ENCODE measurements at places on chromosomes 6 and 20.

- DNase-seq = peak; percentile 60
Measured at GRCh38 chr20:3276680-3277015, 37.7 kb upstream of the SLC4A11 start.

- no peak for DNase-seq
Measured at GRCh38 chr6:151784441-151785214, 22.9 kb upstream of the ESR1 start.

DNA sequence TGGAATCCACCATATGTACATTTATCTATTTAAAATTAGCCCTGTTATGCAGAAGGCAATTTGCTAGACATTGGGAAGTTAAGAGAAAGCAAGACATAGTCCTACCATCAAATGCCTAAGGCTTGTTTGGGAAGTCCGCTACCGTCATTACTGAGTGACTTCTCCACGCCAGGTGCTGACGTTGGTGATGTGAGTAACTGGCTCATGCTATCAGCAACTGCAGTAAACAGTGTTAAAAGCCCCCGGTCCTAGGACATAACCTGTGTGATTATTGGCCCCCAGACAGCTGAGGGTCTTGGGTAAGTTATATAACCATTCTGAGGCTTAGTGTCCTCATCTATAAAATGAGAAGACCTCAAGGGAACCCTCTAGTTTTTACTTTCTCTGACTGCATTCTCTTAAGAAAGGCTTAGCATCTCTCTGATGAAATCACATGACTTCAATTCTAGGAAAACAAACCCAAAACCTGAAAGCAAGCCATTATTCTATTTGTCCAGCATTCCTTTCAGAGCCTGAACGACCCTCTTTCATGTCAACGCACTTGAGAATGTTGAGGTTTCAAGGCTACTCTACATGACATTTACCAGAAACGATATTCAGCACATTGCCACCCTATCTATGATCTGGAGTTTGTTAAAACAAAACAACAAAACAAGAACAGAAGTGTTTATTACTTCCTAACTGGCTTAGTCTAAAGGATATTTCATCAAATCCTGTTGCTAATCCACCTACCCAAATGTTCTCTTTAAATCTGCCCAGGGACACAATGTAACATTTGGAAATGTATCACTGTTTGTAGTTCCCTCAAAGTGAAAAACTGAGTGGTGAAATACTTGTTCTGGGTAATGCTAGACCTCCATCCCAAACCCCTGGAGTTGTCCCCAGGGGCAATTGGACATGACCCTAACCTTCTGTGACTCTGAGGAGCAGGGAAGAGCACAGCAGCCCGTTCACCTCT is 133.8 kb downstream of the BTBD3 start:
- DNase-seq = no peak

DNA sequence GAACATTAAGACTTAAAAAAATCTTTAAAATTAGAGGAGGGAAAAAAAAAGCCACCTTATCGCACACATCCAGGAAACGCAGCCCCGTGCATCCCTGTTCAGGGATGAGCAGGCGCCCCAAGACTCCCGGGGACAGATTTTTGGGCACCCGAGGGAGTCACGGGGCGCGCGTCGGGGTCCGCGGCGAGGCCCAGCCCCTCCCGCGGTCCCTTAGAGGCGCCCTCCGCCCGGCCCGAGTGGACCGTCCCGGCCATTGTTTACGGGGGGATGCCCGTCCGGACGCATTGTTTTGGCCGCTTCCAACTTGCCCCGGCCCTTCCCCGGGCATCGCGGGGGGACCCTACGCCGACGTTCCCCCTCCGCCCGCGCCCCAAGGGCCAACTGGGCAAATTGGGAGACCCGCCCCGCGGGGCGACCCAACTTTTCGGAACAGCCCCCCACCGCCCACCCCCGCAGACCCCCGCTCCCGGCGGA is 610 bp downstream of the ZNF217 start:
- DNase-seq = peak; percentile 34

GRCh38 chr6:45278367-45278766 is 49.8 kb upstream of the RUNX2 start:
- no peak for DNase-seq

DNA sequence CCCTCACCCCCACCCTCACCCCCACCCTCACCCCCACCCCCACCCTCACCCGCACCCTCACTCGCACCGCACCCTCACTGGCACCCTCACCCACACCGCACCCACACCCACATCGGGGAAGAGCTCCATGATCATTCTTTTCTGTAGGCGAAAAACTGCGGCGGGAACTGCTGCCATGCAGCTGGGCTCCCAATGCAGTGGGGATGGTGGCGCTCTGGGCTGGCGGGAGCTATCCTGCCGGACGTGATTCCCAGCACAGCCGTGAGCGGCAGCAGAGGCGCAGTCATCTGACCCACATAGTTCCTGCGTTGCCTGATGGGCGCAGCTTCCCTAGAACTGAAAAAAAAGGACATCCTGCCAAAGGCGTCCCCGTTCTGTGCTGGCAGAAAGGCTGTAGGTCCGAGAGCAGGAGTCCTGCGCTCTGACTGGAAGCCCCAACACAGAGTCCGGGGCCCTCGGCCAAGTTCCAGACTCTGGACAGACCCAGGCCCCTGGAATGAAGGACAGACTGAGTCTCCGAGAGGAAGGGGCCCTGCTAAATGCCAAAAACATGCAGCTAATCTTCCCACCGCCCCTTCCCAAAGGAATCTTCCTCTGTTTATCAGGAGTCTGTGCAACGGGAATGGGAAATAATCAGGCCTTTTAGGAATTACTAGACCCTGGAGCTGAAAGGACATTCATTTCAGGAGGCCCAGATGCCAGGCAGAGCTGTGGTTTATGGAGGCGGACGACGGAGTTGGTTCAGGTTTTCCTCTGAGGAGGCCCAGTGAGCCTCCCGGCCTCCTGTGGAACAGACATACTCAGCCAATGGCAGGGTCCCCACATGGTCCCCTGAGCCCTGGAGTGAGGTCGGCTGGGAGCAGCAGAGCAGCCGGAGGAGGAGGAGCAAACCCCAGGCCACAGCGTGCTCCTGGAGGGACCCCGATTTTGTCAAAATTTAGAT is 14.1 kb upstream of the TCFL5 start:
- peak; percentile 88 for DNase-seq

- DNase-seq = peak; percentile 64
Measured at GRCh38 chr20:9301129-9302090, 213.0 kb upstream of the LAMP5 start.

DNA sequence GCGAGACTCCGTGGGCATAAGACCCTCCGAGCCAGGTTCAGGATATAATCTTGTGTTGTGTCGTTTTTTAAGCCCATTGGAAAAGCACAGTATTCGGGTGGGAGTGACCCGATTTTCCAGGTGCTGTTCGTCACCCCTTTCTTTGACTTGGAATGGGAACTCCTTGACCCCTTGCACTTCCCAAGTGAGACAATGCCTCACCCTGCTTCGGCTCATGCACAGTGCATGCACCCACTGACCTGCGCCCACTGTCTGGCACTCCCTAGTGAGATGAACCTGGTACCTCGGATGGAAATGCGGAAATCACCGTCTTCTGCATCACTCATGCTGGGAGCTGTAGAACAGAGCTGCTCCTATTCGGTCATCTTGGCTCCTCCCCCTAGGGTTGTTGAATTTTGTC is 307.7 kb upstream of the DEFB115 start:
- DNase-seq = no peak

GRCh38 chr20:588476-588875 is 21.6 kb downstream of the TCF15 start:
- DNase-seq = peak; percentile 89

DNA sequence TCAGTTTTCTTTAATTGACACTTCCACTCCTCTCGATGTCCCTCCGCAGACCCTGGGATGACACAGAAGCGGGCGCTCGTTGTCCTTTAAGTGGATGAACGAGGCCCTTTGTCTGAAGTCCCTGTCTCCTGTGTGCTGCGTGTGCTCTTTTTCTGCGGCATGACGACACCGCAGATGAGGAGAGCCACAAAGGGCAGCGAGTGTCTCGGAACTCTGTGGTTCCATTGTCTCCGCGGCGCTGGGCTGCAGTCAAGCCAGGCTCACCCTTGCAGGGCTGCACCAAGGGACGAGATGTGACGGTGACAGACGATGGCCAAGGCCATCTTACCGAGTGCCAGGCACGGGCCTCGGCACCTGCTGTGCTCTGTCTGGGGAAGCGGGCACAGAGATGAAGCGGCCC is 10.6 kb downstream of the PRR18 start:
- DNase-seq = no peak

- no peak for DNase-seq
Measured at GRCh38 chr20:57948180-57948955, 238.6 kb upstream of the PMEPA1 start.

DNA sequence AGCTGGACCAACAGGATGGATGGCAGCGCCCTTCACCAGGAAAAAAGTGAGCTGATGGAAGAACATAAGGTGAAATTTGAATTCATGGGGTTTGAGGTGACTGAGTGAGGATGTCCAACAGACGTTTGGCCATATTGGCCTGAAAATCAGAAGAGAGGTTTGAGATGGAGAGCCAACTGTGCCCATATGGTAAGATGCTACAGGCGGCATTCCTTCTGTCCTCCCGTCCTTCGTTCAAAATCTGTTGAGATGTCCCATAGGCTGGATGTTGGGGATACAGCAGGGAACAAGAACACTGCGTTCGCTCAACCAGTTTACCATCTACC is 468 bp upstream of the CMTR1 start:
- DNase-seq = no peak

- DNase-seq = no peak
Measured at GRCh38 chr6:123763904-123764303, 39.8 kb upstream of the NKAIN2 start.

- DNase-seq = no peak
Measured at GRCh38 chr20:49029203-49029602, 16.9 kb upstream of the CSE1L start.

GRCh38 chr20:59291740-59292383 is 8.5 kb upstream of the EDN3 start:
- no peak for DNase-seq

GRCh38 chr6:116476002-116476678 is 15.0 kb downstream of the CALHM6 start:
- DNase-seq = peak; percentile 10

DNA sequence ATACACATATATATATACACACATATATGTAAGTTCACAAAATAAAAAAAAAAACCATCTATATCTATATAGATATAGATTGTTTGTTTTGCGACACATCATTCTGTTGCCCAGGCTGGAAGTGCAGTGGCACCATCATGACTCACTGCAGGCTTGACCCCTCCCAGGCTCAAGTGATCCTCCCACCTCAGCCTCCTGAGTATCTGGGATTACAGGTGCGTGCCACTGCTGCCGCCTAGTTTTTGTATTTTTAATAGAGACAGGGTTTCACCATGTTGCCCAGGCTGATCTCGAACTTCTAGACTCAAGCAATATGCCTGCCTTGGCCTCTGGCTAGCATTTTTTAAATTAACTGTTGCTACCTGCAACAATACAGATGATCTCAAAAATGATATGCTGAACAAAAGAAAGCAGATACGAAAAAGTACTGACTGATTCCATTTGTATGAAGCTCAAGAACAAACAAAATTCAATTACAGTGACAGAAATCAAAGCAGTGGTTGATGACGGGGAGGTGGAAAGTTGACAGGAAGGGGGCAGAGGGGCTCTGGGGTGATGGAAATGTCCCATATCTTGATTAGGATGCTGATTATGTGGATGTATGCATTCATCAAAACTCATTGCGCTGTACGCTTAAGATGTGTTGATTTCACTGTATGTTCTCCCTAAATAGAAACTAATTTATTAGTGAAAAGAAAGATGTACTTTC is 49.6 kb downstream of the ATXN1 start:
- DNase-seq = peak; percentile 41

GRCh38 chr6:5657684-5658430 is 348.9 kb downstream of the NRN1 start:
- no peak for DNase-seq

- no peak for DNase-seq
Measured at GRCh38 chr6:141843178-141843834, 289.4 kb upstream of the GJE1 start.

DNA sequence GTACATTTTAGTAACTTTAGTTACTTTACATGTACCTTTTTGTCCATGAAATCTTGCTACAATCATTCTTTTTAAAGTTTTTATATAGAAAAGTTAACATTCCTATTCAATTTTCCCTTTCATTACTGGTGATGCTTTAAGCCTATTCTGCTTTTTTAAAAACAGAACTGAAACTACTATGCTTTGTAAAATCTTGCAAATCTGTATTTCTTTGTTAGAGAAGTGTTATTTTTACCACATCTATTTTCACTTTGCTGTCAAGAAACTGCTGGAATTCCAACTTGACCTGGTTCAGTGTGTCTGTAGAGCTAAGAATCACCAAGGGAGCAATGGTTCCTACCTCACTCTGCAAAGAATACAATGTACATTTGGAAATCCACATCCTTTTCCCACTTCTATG is 21.8 kb upstream of the SAMD5 start:
- DNase-seq = no peak

- peak; percentile 39 for DNase-seq
Measured at GRCh38 chr6:41427642-41428335, 92.4 kb downstream of the NCR2 start.

- DNase-seq = no peak
Measured at GRCh38 chr20:36823121-36823520, 49.6 kb upstream of the DSN1 start.

GRCh38 chr6:165834613-165835259 is 171.7 kb upstream of the PDE10A start:
- DNase-seq = peak; percentile 67

- DNase-seq = no peak
Measured at GRCh38 chr6:12246900-12247299, 43.3 kb upstream of the EDN1 start.

DNA sequence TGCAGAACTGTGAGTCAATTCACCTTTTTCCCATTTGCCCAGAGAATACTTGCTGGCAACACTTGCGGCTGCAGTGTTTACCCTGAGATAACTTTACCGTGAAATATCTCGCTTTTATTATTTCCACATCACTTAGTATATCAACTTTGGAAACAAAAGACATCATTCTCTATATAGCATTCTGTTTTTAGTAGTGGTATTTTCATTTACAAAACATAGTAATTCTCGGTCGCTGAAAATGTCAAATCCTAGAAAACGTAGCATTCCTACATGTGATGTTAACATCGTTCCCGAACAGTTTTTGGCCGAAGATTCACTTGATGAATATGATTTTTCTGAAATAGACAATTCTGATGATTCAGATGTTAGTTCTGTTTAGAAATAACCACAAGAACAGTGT is 52.0 kb downstream of the NHLRC1 start:
- DNase-seq = no peak

DNA sequence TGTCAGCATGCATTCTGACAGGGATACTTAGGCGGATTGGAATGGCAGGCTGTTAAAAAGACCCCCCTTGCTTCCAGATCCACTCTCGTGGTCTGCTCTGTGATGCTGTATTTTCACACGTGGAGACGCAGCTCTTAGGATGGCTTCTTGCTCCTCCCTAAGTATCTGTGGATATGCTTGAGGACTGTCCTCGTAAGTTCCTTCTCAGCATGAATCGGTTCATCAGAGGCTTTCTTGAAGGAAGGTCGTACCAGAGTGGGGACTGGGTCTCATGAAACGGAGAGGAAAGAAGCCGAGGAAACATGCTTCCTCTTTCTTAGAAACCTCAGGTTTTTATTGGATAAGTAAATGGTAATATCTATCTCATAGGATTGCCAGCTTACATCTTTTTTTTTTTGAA is 220.4 kb downstream of the FARS2 start:
- no peak for DNase-seq

All from lung microvascular endothelial cell (primary cell).